ENCODE measurements at places on chromosomes 5 and 9.

- no peak for DNase-seq
These were observed 408.3 kb downstream of the SH3GL2 start for GRCh38 chr9:17987189-17987588.

DNA sequence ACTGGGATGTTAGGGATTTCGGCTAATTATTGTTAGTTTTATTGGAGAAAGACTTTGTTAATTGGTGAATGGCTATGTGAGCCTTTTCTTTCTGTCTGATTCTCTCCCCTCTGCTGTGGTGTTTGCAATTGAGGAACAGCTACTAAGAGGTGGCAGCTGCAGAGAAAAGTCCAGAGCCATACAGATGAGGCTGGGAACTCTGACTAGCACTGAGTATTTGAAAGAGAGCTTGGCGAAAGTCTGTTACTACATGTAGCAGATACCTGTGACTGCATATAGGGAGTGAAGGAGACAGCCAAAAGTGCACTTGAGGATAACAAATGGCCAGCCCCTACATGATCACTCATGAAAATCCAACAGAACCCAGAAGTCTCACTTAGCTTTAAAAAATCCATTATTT lies 44.3 kb upstream of the HSPB3 start:
- DNase-seq: no peak

- DNase-seq: no peak
These were observed 329.1 kb upstream of the SLC24A2 start for GRCh38 chr9:20117986-20118385.

- DNase-seq: no peak
These were observed 17.7 kb upstream of the IL6ST start for GRCh38 chr5:56012281-56012963.

GRCh38 chr9:91727316-91727861 lies 222.6 kb downstream of the ROR2 start:
- peak; percentile 38 for DNase-seq

- no peak for DNase-seq
These were observed 37.2 kb downstream of the THBS4 start for GRCh38 chr5:80072103-80073073.

GRCh38 chr5:89441965-89442364 lies 559.0 kb upstream of the MEF2C start:
- no peak for DNase-seq

GRCh38 chr9:110895147-110895905 lies 142.9 kb downstream of the LPAR1 start:
- DNase-seq: no peak

GRCh38 chr9:108956631-108957026 lies 22.4 kb downstream of the ABITRAM start:
- DNase-seq: no peak

GRCh38 chr9:117546894-117547678 lies 132.2 kb upstream of the ASTN2 start:
- DNase-seq: no peak

DNA sequence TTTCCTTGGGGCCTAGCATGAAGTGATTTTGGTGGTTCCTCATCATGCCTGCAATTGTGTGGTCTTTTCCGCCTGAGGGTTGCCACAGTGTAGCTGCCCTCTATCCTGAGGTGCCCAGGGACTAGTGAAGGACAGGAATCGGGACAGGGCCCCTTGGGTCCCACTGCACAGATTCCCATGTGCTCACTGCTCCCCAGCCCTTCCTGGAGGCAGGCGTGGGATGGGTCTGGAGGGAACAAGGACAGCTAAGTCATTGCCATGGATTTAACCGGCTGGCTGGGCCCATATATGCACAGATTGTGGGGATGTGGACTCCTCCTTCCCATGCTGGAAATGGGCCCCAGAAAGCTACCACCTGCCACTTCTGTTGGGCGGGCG lies 122.3 kb upstream of the PITX1 start:
- no peak for DNase-seq
